ENCODE measurements at places on chromosomes 12 and 14. TPM values are rescaled to one million over a fixed set of nuclear protein-coding genes. Genes with fewer than 3 reads are reported as not detected.
A peak's percentile ranks its signal among the peaks of the same experiment; 100 is the strongest.

Gene ASPG
- not detected for total RNA-seq

Gene MARCHF9
- total RNA-seq = 32.9 TPM

Gene TMED8
- total RNA-seq = 36.1 TPM

Gene MEG3
- total RNA-seq = not detected

Gene CCNT1
- total RNA-seq = 102 TPM

Gene NELL2
- total RNA-seq = 36.3 TPM

Gene GZMH
- 74.2 TPM for total RNA-seq

Gene KRT77
- not detected for total RNA-seq

Gene TEX22
- total RNA-seq = 3.3 TPM

Gene GARIN6
- not detected for total RNA-seq

Gene SELPLG
- total RNA-seq = 49.6 TPM

Gene FOXN4
- total RNA-seq = not detected

Gene TSPAN11
- 0.28 TPM for total RNA-seq

Gene TSPAN19
- not detected for total RNA-seq

Gene SMCO3
- total RNA-seq = not detected

- DNase-seq = no peak
Observed at GRCh38 chr12:120668868-120669840, 17.8 kb upstream of the MLEC start.

DNA sequence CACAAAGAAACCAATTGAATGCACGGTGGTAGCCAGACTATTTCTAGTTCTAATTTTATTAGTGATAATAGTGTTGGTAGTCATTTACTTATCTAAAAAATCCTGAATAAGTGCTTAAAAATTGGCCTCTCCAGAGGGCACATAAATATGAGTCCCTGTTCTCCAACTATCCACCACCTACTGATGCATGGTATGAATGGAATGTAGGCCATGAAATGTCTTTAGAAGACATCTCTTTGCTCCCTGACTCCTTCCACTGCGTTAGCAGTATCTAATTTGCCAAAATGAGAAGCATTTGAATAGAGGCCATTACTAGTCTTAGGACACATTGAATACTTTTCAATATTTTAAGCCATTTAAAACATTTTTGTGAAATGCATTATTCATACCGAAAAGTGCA lies 261.7 kb downstream of the LRFN5 start:
- no peak for DNase-seq

DNA sequence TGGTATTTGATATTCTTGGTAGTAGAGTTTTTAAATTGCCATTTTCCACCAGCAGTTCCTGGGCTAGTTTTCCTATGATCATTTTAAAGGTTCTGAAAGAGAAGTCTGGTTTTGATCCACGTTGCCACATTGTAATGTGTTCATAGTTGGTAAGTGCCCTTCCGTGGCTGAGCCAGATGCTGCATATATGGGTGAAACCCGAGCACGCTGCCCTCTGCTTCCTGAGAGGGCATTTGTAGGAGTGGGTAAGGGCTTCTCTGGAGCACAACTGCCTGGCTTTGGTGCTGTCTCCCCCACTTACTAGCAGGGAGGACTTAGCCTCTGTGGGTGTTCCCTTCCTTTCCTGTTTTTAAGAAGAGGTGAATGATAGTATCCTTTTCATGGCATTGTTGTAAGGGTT lies 7.1 kb downstream of the SNRNP35 start:
- DNase-seq = no peak

DNA sequence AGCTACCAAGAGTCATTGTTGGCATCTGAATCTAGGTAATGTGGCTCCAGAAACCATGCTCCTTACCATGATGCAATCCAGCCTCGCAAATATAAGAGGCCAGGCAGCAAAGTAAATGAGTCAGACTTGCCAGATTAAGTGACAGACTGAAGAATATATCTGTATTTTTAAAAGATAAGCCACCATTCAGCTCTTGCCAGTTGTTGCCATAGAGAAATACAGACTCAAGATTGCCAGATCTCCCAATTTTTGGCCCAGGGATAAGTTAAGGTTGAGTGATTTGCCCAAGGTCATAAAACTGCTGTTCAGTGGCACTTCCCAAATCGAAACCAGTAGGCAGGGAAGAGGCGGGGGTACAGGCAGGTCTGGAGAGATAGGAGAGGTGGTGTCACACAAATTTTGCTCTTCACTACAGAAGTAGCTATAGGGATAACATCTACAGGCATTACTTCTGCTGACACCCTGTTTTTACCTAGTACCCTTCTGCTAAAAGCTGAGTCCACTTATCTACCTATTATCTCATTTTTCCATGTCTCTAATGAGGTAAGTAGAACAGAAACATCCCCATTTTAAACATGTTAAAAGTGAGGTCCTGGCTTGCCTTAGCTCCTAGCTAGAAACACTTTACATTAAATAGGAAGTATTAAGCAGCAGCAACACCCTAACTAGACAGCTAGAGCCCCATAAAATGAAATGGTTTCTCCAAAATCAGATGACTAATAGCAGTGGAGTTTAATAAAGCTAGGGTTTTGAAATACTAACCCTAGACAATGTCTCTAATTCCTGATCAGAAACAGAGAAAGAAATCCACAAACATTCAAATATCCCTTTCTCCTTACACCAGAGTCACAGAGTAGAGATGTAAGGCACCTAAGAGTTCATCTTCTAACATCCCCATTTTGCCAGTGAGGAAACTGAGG lies 19.5 kb downstream of the DCAF5 start:
- peak; percentile 44 for DNase-seq

DNA sequence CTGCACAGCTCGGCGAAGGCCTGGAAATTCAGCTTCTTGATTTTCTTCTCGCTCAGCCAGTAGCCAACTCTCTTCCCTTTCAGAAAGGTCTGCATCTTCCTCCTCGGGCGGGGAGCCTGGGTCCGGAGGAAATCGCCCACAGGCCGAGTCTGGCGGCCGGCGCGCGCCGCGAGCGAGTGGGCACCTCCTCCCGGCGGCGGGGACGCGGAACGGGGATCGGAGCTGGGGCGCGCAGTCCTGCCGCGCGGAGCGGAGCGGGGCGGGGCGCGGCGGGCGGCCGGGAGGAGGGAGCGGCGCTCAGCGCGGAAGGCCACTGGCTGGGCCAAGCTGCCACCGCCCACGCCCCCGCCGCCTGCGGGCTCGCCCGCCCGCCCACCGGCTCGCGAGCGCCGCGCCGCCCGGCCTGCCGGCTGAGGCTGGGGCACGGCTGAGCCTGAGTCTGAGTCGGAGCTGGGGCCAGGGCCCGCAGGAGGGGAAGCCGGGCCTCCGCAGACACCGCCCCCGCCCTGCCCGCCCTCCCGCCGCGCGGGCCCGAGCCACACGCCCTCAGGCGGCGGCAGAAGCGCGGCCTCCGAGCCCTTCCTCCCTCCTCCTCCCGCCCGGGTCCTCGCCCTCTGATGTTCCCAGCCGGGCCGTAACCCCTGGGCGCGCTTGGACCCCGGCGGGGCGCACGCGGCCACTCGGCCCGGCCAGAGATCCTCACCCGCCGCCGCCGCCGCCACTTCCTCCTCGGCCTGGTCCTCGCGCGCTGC lies 480 bp downstream of the ITPK1 start:
- peak; percentile 93 for DNase-seq

DNA sequence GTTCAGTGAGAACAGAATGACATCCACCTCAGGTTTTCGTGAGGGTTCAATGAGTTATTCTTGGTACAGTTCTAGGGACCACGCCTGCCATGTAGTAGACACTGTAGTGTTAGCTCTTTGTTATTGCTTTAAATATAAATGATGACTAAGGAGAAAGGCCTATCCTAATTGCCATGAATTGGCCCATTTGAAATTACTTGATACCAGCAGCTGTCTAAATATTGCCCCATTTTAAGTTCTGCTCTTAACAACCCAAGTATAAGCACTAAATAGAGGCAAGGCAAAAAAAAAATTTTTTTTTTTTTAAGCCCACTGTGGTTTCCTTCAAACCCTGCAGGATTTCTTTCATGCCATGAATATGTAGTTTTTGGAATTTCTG lies 84.5 kb downstream of the BORCS5 start:
- no peak for DNase-seq

DNA sequence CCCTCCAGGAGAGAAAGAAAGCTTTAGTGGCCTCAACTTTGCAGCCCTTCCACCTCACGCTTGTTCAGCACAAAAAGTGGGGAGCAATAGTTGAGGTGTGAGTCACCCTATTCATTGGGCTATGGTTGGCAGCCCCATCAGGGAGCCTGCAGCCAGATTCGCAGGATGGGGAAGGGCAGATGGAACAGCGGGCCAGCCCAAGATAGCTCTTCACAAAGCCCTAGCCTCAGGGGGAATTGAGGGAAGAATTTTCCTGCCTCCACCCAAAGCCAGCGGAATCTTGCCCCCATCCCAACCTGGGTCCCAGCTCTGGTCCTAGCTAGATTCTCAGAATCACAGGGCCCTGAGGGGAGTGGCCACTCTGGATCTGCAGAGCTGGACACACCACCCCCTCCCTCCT lies 3.6 kb upstream of the KRT5 start:
- no peak for DNase-seq

GRCh38 chr12:111838353-111838752 lies 3.7 kb upstream of the MAPKAPK5 start:
- DNase-seq = no peak

DNA sequence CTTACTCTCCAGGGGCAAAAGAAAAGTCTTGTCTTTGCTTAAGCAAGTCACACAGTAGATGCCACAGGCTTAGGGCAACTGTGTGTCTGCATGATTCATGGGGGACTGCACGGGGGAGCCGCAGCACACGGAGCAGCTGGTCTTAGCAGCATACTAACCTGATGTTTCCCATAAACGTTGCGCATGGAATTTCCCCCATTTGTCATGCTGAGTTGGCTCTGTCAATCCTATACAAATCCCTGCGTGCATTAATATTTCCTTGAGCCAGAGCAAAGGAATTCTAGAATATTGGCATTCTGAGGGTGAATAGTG lies 71.2 kb downstream of the SAMD4A start:
- no peak for DNase-seq

DNA sequence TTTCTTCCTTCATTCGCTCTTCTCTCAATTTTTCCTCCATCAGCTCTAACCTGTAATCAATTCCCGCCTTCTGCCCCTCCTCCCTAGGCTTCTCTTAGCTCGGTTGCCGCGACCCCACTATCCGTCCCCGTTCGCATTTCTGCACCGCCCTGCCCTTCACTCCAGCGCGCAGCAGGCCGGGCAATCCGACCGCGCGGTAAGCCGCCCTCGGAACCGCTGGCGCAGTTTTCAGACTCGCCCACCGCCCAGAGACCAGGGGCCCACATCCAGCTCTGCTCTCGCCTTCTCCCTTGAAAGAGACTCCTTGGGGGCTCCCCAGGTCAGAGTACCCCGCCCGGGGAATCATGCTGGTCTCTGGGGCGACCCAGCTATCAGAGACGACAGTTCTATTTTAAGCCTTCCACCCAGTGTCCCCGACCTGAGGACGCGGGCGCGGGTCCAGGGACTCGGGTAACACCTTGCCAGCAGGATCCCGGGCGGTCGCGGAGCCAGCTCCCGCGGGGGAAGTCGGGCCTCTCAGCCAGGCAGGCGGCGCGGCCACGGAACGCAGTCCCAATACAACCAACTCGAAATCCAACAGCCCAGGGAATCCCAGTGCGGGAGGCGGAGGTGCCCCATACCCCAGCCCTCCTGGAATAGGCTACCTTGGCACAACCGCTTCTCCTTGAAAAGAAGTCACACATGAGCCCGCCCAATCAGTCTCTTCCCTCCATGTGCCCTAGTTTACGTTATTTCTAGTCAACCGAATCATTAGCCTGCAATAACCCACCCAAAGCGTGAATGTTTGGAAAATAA lies 5.7 kb upstream of the SLC38A4 start:
- no peak for DNase-seq

- peak; percentile 18 for DNase-seq
Observed at GRCh38 chr14:53956427-53957201, at the start of gene BMP4. BMP4 (minus strand) TSS chr14:53956825; CDS start chr14:53952222, 4,603 bp downstream.

DNA sequence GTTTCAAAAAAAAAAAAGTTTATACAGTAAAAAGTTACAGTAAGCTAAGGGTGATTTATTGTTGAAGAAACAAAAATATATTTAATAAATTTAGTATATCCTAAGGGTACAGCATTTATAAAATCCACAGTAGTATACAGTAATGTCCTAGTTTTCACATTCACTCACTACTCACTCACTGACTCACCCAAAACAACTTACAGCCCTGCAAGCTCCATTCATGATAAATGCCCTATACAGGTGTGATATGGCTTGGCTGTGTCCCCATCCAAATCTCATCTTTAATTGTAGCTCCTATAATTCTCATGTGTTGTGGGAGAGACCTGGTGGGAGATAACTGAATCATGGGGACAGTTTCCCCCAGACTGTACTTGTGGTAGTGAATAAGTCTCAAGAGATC lies 61.7 kb downstream of the TC2N start:
- DNase-seq = no peak

GRCh38 chr12:104457746-104458693 lies 1.3 kb downstream of the CHST11 start:
- DNase-seq = peak; percentile 59

DNA sequence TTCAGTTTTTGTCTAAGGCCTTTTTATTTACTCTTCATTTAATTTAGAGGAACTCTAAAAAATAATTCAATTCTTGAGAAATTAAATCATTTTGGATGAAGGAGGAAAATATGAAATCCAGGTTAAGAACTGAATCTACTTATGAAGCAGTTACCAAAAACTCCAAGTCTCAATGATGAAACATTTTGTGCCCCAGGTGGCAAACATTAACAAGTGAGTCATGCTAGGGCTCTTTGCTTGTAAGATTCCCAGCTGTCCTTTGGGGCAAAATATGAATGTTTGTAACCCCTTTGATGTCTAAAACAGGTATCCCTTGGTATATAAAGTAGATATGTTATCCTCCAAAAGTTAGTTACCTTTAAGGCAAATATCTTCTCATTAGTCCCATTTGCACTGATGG lies 202.4 kb downstream of the NEDD1 start:
- DNase-seq = no peak

- DNase-seq = no peak
Observed at GRCh38 chr14:74638066-74638465, 26.0 kb upstream of the LTBP2 start.

- no peak for DNase-seq
Observed at GRCh38 chr14:100790502-100791347, 35.2 kb upstream of the MEG3 start.

DNA sequence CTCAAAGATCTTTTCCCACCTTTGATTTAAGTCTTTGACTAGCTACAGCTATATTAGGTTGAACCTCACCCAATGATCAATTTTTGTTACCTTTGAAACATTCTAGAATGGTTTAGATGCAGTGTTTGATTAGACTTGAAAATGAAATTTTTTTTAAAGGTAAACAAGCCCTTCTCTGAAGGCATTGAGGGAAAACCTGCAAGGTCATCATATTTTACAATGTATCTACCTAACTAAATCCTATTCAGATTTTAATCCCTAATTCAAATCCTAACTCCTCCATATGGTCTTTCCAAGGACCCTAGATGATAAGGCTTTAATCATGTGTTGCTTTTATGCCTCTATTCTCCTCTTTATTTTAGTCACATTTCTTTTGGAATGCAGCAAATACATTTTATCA lies 95.4 kb downstream of the ALG10B start:
- no peak for DNase-seq

DNA sequence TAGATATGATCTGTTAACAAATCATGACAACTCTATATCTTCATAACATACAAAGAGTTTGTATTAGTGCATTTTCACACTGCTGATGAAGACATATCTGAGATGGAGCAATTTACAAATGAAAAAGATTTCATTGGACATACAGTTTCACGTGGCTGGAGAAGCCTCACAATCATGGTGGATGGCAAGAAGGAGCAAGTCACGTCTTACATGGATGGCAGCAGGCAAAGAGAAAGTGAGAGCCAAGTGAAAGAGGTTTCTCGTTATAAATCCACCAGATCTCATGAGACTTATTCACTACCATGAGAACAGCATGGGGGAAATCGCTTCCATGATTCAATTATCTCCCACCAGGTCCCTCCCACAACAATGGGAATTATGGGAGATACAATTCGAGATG lies 157.6 kb downstream of the DUSP6 start:
- no peak for DNase-seq

Measured in activated T-cell treated with anti-CD3 and anti-CD28 coated beads, Interleukin-2, amount 50 U/mL, for 72 hours (primary cell).